ELF-1 (cell line): ENCODE measurements at places on chromosomes 1 and 21.

GRCh38 chr21:38756746-38757145 lies 49.0 kb upstream of the ETS2 start:
- DNase-seq, result no peak

GRCh38 chr1:160776178-160776577 lies 19.8 kb upstream of the LY9 start:
- no peak for DNase-seq

- no peak for DNase-seq
Measured at GRCh38 chr21:37765221-37765900, 150.9 kb downstream of the KCNJ6 start.

GRCh38 chr1:54324251-54325140 lies 81.7 kb downstream of the SSBP3 start:
- DNase-seq, result no peak

DNA sequence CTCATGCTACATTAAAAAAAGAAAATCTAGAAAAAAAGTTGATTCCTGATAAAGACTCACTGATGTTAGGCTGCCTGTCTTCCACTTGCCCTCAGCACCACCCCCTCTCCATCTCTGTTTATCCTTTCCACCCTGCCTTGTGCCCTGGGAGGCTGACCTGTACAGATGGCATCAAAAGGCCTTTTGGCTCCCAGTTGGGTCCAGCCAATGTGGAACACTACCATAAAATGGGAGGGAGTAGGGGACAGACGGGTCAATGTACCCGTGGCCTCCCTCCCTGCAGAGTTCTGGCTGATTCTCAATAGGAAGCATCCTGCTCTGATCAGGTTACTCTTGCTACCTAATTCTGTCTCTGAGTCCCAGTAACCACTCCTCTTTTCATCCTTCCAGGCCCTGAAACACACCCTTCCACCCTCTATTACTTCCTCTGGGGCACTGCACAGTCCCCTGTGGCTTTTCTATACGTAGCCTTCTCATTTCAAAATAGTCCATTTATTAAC lies 300.0 kb downstream of the HHIPL2 start:
- DNase-seq, result no peak
